Cardiac fibroblast (primary cell): ENCODE measurements at places on chromosomes 3 and 15.

DNA sequence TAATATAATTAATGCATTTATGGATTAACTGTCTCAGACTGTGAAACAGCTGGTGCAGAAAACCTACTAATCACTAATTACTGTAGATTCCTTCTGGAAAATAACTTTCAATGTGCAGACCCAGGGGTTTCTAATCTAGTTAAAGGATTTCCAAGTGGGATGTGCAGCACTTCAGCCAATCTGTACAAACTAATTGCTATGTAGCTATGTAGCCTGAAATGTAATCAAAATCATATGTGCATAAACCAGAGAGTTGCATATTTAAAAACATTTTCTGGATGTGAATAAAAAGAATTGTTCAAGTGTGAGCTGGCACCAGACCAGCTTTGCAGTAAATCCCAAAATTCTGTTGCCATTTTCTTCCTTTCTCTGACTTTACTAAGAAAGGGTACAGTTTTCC is 127.5 kb upstream of the CD96 start:
- no peak for DNase-seq

- DNase-seq = no peak
These were observed 35.8 kb downstream of the GJD2 start for GRCh38 chr15:34718681-34719665.

- peak; percentile 81 for DNase-seq
These were observed 46.6 kb downstream of the ZBTB38 start for GRCh38 chr3:141414800-141415462.

DNA sequence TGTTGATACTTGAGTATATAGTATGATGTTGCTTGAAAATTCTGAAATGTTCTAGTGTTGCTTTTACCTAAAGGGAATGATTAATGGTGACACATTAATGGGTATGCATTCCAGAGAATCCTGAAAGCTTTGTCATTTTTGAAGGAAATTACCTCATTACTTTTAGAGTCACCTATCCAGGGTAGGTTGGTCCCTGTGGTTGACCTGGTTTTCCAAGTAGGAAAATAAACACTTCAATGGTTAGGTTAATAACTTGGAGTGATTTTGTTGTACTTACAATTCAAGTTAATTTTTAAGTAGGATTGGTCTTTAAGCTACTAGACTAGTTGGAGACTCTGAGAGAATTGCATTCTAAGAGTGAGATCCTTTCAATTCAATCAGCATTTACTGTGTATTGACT is 31.0 kb downstream of the MITF start:
- peak; percentile 75 for DNase-seq

DNA sequence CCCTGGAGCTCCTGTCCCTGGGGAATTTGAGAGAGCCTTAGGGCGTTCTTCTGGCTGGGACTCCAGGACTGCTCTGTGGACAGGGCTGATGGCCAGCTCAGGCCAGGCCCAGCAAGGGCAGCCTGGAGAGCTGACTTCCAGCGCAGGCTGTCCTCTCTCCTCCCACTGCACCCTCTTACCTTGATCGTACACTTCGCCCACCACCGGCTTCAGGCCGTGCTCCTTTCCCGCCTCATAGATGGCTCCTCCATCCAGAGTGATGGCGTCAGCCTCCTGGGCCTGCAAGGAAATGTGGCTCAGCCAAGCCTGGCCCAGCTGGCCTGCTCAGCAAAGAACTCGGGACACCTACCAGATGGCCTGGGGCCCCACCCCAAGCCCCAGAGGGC is 3.1 kb downstream of the MELTF start:
- DNase-seq = no peak

DNA sequence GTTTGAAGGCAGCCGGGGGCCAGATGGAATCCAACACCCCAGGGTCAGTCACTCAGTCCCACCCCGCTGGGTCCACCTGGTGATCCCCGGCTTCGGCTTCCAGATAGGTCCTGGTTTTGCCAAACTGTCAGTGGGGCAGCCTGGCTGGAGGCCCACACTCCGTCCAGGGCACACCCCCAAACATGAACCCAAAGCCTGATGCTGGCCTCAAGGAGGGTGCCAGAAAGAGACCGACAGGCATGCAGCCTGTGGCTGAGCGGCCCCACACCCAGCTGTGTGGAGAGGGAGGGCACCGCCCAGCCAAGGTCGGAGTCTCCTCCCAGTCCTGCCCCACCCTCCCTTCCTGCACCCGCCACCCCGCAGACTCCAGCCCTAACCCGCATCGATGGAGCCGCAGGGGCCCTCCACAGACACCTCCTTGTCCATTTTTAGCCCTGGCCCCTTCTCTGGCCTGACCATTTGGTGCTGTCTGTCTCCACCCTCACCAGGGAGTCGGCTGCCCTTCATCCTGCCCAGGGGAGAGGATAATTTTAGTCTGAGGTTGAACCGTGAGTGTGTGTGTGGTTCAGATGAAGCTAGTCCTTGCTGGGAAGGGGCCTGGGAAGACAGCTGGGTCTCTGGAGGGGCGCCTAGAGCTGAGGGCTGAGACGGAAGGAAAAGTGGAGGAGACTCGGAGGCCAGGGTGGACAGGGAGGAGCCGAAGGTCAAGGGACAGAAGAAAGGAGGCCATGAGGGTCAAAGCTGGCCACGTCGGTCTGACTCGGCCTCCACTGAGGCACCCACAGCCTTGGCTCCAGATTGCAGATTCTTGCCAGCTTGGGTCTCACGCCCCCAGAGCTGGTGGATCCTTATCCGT is 23.1 kb downstream of the TNK2 start:
- DNase-seq = no peak

DNA sequence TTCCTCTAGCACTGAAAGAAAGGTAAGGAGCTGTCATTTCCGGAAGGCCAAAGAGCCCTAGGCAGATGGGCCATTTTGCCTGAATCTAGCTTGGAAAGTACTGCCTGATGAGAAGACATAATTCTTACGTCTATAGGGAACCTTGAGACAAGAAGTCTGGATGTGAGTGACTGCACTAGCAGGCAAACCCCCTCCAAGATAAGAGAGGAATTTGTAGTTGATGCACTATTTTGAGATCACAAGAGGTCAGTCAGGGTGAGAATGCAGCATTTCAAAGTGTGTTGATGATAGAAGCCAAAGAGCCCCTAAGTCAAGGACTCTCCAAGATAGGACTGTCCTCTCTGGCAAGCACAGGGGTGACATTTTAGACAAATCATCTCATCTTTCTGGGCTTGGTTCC is 99.2 kb downstream of the HES1 start:
- DNase-seq = no peak

- peak; percentile 69 for DNase-seq
These were observed 481.5 kb downstream of the LPP start for GRCh38 chr3:188635258-188636042.

GRCh38 chr3:173902871-173903270 is 505.3 kb downstream of the NLGN1 start:
- no peak for DNase-seq

- no peak for DNase-seq
These were observed 120.9 kb upstream of the P2RY1 start for GRCh38 chr3:152713989-152714388.

DNA sequence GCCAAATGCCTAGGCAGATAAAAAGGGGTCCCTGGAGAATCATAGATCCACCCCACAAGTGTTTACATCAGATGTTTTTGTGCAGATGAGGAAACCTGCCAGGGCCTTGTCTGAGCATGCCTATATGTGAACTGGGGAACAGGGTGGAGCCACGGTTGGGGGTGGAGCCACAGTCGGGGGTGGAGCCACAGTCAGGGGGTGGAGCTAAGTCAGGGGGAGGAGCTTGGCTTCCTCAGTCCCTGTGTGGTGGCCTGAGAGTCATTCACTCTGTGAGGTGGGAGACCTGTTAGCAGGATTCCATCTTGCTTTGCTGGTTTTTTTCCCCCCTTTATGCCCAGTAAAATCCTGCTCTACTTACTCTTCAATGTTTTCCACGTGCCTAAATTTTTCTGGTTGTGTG is 57.8 kb upstream of the TGFBR2 start:
- DNase-seq = peak; percentile 42

GRCh38 chr3:50358911-50359759 is at the start of gene TMEM115:
Gene TMEM115, minus strand, starts transcription at chr3:50359521. Its CDS starts 458 bp downstream, at chr3:50359063.
- DNase-seq = peak; percentile 99

DNA sequence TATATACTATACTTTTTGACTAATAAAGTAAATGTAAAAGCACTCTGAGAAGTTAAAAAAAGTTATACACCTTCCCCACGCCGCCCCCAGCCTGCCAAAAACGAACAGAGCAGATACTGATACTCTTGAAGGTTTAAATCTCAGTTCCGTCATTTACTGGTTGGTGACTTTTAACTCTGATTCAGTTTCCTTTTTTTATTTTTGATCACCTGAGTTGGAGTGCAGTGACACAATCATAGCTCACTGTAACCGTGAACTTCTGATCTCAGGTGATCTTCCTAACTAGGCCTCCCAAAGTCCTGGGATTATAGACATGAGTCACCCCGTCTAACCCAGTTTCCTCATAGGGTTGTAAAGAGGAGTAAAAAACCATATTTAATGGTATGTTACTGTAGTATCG is 3.3 kb upstream of the TIPIN start:
- no peak for DNase-seq

DNA sequence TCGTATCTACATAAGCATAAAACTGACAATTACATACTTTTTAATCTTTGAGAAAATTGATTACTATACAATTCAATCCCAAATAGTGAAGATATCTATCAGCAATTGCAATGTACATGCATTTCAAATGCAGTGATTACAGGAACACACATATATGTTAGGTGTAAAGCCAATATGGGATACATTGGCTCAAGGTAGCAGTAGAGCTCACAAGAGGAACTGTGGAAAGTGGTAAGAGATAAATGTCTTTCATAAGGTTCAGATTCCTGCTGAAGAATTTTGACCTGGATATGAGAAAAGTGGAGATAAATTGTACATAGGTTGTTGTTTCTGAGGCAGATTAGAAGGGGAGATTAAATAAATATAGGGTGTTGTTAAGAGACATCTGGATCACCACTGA is 1280.5 kb downstream of the OTOL1 start:
- no peak for DNase-seq

- DNase-seq = peak; percentile 40
These were observed 41.9 kb downstream of the SMAD6 start for GRCh38 chr15:66743703-66744536.

- peak; percentile 10 for DNase-seq
These were observed 231.5 kb downstream of the EFHB start for GRCh38 chr3:19702416-19703078.

DNA sequence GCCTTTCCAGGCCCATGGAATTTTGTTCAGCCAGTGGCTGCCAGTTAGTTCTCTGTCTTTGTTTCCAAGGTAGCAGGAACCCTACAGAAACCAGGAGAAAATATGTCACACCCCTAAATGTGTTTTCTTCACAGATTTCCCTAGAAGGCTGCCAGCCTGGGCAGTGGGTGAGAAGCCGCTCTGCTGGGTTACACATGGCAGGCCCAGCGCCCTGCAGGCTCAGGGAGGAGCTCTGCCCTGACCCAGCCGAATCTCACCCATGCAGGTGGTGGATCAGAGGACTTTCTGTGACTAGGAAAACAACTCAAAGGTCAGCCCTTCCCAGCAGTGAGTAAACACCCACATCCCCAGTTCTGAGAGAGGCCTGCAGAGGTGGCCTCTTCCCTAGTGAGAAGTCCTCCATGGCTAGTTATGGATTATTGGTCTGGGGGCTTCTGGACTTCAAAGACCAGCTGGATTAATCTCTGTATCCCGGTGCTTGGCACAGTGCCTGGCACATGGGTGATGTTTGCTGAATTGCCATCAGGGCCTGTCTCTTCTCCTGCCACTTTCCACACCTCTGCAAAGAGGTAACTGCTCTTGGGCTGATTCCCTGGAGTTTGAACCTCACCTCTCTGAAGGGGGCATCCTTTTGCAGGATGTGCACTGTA is 34.7 kb upstream of the BDH1 start:
- DNase-seq = no peak

GRCh38 chr3:71144525-71145253 is 438.8 kb downstream of the FOXP1 start:
- DNase-seq = peak; percentile 11

GRCh38 chr15:56295433-56295832 is 51.8 kb upstream of the RFX7 start:
- peak; percentile 4 for DNase-seq

DNA sequence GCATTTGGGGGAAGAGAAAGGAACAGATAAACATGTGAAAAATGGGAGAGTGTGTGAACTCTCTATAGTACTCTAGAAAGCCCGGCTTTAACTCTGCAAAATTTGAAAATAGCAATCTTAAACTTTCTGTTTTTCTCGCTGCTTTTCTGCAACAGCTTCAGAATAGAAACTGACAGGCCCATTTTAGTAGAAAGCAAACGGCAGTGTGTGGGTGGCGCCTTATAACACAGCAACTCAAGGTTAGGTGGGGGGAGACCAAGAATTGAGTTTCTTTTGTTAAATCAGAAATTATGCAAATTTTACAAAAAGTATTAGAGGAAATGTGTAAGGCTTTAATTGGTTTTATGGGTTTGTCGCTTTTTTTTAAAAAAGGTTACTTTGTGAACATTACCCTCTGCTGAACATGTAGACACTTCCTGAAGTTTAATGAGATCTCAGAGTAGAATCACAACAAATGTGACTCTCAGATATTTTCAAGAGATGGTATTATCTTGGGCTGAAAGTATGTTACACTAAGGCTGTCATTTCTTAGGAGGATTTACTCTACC is 107.0 kb downstream of the PTPRG start:
- no peak for DNase-seq

DNA sequence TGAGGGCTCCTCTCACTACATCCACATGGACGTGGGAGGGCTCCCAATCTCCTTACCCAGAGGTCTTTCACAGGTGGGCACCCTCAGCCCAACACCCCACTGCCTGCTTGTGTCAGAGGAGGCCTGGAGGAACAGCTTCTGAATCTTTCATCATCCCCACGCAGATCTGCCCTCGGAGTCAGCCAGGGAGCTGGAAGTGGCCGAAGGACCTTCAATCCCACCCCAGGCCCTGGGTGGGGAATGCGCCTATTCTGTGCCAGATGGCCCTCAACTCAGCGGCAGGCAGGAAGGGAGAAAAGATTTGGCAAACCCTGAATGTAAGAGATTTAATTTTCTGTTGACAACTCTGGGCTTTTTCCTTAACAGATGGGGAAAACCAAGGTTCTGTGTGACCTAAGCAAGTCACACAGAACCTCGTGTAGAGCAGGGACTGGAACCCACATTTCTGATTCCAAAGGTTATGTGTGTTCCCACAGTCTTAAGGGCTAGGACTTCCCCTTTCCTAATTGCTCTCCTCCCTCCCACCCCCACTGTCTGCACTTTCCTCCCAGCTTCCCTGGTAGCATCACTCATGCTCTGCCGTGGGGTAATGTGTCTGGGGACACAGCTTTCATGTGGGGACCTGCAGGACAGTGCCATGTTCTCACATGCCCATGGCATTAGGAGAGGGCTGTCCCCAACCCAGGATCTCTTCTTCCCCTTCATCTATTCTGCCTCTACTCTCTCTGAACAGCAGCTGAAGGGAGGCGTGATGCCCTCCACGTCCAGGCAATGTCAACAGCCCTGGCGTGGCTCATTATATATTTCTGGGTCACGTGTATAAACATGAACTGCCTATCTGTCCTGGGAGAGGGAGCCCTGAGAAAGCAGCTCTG is 98.1 kb downstream of the SEMA5B start:
- no peak for DNase-seq
